MCF 10A (cell line): ENCODE measurements at places on chromosomes 7 and 10. TPM values are rescaled to one million over a fixed set of nuclear protein-coding genes. Genes with fewer than 3 reads are reported as not detected.

Gene CYP26C1
- total RNA-seq, result 0.07 and 0.14 TPM in 2 replicates

Gene STEAP1
- total RNA-seq, result 3.1 and 3.2 TPM in 2 replicates

Gene STN1
- 31.8 and 46.7 TPM in 2 replicates for total RNA-seq

Gene ITGA8
- total RNA-seq, result not detected in 2 replicates

Gene SPDYE9
- total RNA-seq, result not detected in 2 replicates
